ENCODE measurements at places on chromosomes 4 and X. TPM values are rescaled to one million over a fixed set of nuclear protein-coding genes. Genes with fewer than 3 reads are reported as not detected.

Gene OTUD6A
- not detected for total RNA-seq

Gene SPACA5
- total RNA-seq = not detected

Gene UFSP2
- total RNA-seq = 19.9 TPM

Gene SHISA3
- not detected for total RNA-seq

Gene CCDC120
- 5.1 TPM for total RNA-seq

Gene VCX3A
- total RNA-seq = not detected

Gene LONRF3
- total RNA-seq = 0.71 TPM

Gene VSIG1
- not detected for total RNA-seq

Gene MANBA
- 8.0 TPM for total RNA-seq

- no peak for DNase-seq
- H3K27ac ChIP-seq = no peak within 1 kb of the TSS
- no peaks in the 10 kb centered on the region for H3K4me1 ChIP-seq
Measured at GRCh38 chr4:76074468-76074867, at the start of gene ART3. TSS of gene ART3 (plus strand) at chr4:76074709. CDS start at chr4:76075890, 1,181 bp downstream.

- DNase-seq = no peak
- no peaks in the 10 kb centered on the region for H3K36me3 ChIP-seq
- no peaks in the 10 kb centered on the region for H3K4me1 ChIP-seq
- no peak overlapping the region for H3K4me3 ChIP-seq
Measured at GRCh38 chrX:138858438-138858837, 146.9 kb upstream of the FGF13 start.

- no peak overlapping the region for H3K27ac ChIP-seq
- H3K4me3 ChIP-seq = no peak overlapping the region
Measured at GRCh38 chrX:3940000-3940610, 226.7 kb upstream of the PRKX start.

- H3K4me3 ChIP-seq = no peak overlapping the region
- no peak overlapping the region for H3K27ac ChIP-seq
- H3K27me3 ChIP-seq = no peaks in the 10 kb centered on the region
Measured at GRCh38 chr4:30839583-30840520, 119.7 kb downstream of the PCDH7 start.

DNA sequence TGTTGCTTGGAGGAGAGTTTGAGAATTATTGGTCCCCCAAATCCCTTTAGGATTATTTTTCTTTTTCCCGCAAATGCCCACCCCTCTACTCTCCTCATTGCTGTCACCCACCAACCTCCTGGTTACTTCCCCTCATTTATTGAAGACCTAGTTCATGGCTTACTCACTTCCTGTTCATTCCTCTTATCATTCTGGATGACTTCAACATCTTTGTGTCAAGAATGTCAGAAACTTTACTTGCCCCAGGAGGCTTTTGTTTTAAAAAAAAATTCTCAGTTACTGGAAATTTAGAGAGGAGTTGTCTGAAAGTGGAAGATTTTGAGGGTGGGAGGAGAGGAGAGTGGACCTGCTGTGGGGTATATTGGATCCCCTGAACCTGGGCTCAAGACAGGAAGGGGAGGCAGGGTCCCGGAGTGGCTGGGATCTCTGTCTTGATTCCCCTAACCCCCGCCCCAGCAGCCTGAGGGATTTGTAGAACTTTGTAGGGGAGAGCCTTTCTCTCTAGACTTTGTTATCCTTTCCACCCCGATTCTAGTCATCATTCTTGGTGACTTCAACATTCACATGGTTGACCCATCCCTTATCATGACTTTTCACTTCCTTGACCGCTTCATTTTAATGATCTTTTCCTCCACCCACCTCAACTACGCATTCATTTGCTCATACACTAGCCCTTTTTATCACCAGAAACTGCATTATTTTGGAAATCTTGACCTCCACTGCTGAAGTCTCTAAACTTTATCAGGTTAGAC is 69.9 kb upstream of the ESX1 start:
- DNase-seq = no peak
- no peaks in the 10 kb centered on the region for H3K36me3 ChIP-seq
- no peak overlapping the region for H3K27ac ChIP-seq
- H3K4me3 ChIP-seq = no peak overlapping the region

DNA sequence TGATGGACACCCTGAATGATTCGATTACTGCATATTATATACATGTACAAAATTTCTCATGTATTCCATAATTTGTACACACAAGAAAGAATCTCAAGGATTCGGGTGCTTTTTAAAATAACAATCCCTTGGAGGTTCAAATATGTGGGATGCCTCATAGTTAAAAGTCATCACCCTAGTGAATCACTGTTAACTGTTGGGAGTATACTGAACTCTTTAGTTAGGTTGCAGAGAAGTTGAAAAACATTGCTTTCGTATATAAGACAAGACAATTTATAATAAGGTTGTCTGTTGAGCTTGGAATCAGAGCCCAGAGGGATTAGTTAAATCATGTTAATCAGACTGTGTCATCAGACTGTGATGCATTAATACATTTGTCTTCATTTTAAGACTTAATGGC is 15.6 kb downstream of the DCK start:
- DNase-seq = no peak
- H3K4me1 ChIP-seq = peaks cover 57% of the 10 kb centered on the region
- no peak overlapping the region for H3K4me3 ChIP-seq
- H3K27ac ChIP-seq = no peak overlapping the region

All from activated T-helper 1 cell treated with anti-CD3 and anti-CD28 coated beads, Interleukin-12 subunit alpha, Interleukin-12 subunit beta, Interleukin-2, Interleukin-4 antibody, amounts not matched to agents 30 ng/mL and 10 ng/mL and 1 ng/mL, durations not matched to agents 14 hours and 24 hours and 36 hours (primary cell).